ENCODE measurements at places on chromosomes 2 and 18.

GRCh38 chr2:64565949-64566710 lies 42.0 kb downstream of the AFTPH start:
- no peak for DNase-seq

- no peak for DNase-seq
Observed at GRCh38 chr18:31942291-31942998, 483 bp downstream of the TRAPPC8 start.

GRCh38 chr2:97546711-97547110 lies 43.0 kb downstream of the ANKRD36B start:
- DNase-seq, result no peak

- DNase-seq, result no peak
Observed at GRCh38 chr2:128603411-128603924, 284.8 kb upstream of the HS6ST1 start.

DNA sequence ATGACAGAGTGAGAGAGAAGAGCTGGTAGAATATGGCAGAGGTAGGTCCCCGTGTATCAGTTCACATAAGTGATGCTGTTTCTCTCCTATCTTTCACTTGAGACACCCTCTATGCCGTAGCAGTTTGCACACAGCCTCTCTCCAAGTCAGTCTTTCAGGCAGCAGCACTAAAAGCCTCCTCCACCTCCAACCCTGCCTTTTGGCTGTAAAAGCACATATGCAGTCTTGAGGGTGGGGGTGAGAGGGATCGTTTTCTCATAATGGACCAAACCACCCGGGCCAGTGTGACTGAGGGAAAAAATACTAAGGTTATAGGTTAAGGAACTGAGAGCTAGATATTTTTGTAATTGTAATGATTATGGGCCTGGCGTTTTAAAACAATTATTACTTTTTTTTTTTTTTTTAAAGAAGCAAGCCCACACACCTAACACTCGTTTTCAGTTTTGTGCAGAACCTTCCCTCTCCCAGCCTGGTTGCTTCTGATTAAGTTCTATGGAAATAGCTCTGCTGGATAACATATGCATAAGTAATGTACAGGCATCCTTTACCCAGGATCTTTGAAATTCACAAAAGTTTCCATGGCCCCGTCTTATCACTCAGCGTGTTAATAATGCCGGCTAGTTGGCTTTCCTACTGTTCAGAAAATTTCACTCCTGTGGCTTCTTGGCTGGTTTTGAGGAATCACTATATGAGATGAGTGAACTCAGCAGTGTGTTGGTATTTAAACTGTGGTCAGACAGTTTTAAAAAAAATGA lies 112.2 kb upstream of the MEIS1 start:
- no peak for DNase-seq

GRCh38 chr18:36436387-36436786 lies 138.9 kb downstream of the FHOD3 start:
- DNase-seq, result no peak

- no peak for DNase-seq
Observed at GRCh38 chr2:54895730-54896129, 154.5 kb downstream of the RTN4 start.

- no peak for DNase-seq
Observed at GRCh38 chr2:101330253-101330933, 21.9 kb upstream of the RNF149 start.

All from adrenal gland (tissue), 19 donors.